Activated CD4-positive, alpha-beta memory T cell treated with anti-CD3 and anti-CD28 coated beads, Interleukin-2, amount 10 ng/mL, durations not matched to agents 7 days and 5 days (primary cell): ENCODE measurements at places on chromosomes 16 and 17.

DNA sequence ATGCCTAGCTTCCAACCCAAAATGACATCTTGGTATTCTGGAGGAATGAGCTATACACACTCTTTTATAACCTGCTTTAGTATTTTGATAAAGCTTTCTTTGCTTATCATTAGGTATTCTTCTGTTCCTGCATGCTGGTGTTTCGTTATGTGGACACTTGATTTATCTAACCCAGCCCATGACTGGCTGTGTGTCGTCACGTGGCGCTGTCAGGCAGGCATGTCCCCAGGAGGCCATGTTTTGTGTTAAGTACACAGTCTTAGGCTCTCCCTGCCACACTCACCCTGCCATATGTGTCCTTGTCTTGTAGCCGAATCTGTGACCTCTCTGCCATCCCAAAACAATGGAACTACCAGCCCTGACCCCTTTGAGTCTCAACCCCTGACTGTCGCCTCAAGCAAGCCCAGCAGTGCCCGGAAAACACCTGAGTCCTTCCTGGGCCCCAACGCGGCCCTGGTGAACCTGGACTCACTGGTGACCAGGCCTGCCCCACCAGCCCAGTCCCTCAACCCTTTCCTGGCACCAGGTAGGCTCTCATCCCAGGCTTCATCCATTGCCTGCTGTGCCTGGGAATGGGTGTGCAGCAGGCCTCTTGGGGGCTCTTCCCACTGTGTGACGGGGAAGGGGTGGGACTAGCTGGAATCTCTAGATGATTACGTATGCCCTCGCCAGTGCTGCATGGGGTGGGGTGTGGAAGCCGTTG, 30.8 kb downstream of the B9D1 start:
- DNase-seq, result no peak

GRCh38 chr17:71501711-71502110, 619.1 kb upstream of the SOX9 start:
- DNase-seq, result no peak

DNA sequence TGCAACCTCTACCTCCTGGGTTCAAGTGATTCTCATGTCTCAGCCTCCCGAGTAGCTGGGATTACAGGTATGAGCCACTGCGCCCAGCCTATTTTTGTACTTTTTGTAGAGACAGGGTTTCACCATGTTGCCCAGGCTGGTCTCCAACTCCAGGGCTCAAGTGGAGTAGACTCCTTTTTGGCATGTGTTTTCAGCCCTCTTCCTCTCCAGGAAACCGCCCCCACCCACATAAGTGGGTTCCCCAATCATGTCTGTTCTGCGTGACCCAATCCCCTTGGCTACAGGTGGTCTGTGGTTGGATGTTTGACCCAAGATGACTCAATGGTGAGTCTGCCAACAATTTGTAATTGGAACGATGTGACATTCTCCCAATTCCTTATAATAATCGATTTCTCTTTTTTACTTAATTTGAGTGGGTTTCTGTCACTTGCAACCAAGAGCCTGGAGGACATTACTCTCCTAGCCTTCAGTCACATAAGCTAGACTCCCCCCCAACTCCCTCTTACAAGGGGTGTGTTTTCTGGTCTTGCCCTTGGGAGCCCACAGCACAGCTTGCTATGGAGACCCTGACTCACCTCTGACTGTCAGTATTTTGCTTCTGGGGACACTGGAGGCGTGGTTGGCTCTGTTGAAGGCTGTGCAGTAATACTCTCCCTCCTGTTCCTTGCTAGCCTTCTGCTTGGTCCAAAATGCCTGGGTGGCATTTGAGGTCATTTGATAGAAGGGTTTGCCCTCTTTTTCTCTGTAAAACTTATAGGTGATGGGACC, 34.9 kb downstream of the PECAM1 start:
- DNase-seq, result no peak

GRCh38 chr17:31467502-31468256, 76.2 kb downstream of the RAB11FIP4 start:
- no peak for DNase-seq

DNA sequence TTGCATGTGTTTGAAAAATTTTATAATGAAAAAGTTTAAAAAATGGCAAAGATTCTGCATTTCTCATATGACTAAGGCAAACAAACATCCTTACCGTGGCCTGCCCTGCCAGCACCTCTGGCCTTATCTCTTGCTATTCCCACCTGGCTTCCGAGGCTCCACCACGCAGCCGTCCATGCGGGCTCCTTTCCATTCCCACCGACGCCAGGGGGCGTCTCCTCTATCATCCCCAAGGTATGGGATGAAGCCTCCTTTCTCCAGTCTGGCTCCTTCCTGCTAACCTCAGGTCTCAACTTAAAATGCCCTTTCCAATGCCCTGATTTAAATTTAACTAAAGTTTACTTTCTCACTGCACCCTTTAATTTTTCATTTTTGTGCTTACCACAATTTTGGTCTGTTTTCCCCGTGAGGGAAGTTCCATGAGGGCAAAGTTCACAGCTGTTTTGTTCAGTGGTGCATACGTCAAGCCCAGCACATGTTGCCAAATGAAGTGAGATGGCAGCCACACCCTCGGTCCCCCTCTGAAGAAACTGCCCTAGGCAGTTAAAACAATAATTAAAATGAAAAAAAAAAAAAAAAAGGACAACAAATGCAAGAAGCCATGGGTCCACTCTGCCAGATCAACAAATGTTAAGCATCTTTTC, 13.3 kb upstream of the SDK2 start:
- no peak for DNase-seq
